ENCODE measurements at places on chromosomes 6 and 20.

DNA sequence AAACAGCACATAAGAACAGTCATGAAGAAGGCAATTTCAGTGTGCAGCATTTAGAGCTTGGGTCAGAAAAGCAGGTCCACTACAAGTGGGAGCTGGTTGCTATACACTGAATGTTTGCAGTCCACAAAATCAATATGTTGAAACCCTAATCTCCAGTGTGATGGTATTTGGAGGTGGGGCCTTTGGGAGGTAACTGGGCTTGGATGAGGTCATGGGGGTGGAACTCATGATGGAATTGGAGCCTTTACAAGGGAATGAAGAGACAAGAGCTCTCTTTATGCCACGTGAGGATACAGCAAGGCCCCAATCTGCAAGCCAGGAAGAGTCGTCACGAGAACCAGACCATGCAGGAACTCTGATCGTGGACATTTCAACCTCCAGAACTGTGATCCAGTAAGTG, 216.7 kb upstream of the SLC35B3 start:
- DNase-seq, result no peak

DNA sequence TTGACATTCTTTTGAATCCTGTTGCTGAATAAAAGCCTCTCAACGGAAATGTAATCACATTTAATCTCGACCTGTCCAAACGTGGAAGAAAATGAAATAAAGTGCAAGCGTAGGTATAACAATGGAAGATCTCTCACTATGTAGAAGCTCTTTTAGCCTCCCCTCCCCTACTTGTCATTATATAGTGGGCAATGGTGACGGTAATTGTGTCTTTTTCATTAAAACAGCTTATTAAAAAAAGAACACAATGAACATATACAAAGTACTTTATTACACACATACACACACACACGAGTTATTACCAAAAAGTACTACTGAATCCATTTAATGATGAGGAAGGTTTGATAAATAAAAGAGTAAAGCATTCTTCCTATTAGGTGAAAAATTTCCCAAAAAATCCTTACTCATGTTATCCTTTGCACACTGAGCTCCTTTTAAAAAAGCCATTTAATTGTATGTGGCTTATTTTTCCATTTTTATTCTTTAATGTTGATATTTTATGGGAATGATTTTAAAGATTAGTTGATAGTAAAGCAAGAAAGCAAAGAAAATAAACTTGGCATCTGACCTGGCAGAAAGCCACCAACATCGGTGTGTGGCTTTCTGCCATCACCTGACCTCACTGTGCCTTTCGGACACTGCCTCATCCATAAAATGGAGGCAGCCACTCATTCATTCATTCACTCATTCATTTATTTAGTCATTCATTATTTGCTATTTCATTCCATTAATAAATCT, 493 bp upstream of the SGK1 start:
- DNase-seq, result no peak

DNA sequence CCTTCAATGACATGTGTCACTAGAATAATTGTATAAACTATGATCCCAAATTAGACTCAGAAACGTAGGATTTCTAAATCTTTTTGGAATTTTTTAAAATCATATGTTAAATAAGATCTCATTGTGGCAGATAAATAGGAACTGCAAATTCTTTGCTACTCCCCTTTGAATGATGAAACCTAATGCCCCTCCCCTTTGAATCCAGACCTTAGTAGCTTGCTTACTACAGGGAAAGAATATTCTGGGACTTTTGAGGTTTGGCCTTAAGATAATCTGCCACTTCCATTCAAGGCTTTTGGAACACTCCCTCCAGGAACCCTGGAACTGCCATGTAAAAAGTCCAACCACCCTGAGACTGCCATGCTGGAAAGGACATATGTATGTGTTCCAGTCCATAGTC, 7.1 kb downstream of the TDP2 start:
- no peak for DNase-seq

- no peak for DNase-seq
These were observed 34.9 kb downstream of the ELOVL5 start for GRCh38 chr6:53313784-53314400.

GRCh38 chr6:18160911-18161310, 5.7 kb downstream of the KDM1B start:
- DNase-seq, result no peak

DNA sequence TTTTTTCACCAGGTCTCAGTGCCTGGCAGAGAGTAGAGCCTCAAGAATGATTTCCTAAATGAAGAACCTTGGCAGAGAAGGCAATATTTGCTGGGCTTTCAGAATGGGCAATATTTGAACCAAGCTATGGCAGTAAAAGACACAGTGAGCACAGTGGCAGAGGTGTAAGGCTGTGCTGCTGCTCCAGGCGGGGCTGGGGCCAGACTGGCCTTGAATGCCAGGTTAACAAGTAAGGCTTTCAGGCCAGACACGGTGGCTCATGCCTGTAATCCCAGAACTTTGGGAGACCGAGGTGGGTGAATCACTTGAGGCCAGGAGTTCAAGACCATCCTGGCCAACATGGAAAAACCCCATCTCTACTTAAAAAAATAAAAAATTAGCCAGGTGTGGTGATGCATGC, 8.5 kb upstream of the MYL9 start:
- no peak for DNase-seq

DNA sequence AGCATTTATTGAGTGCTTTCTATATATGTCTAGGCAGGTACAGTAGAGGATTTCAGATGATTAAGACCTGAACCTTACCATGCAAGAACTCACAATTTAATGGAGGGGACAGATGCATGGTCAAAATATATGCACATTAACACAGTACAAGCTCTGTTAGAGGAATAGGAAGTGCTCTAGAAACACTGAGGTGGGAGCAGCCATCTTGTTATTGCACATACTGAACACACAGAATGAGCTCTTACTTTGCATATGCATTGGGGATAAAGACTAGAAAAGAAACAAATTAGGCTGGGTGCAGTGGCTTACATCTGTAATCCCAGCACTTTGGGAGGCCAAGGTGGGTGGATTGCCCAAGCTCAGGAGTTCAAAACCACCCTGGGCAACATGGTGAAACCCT, 438.3 kb downstream of the UTRN start:
- no peak for DNase-seq

- peak; percentile 91 for DNase-seq
These were observed at the start of the genes DYNLT2 and ERMARD for GRCh38 chr6:169751242-169752073. TSS of gene DYNLT2 (minus strand) at chr6:169751572. CDS start at chr6:169751458, 114 bp downstream. TSS of gene ERMARD (plus strand) at chr6:169751622. CDS start at chr6:169751658, 36 bp downstream.

DNA sequence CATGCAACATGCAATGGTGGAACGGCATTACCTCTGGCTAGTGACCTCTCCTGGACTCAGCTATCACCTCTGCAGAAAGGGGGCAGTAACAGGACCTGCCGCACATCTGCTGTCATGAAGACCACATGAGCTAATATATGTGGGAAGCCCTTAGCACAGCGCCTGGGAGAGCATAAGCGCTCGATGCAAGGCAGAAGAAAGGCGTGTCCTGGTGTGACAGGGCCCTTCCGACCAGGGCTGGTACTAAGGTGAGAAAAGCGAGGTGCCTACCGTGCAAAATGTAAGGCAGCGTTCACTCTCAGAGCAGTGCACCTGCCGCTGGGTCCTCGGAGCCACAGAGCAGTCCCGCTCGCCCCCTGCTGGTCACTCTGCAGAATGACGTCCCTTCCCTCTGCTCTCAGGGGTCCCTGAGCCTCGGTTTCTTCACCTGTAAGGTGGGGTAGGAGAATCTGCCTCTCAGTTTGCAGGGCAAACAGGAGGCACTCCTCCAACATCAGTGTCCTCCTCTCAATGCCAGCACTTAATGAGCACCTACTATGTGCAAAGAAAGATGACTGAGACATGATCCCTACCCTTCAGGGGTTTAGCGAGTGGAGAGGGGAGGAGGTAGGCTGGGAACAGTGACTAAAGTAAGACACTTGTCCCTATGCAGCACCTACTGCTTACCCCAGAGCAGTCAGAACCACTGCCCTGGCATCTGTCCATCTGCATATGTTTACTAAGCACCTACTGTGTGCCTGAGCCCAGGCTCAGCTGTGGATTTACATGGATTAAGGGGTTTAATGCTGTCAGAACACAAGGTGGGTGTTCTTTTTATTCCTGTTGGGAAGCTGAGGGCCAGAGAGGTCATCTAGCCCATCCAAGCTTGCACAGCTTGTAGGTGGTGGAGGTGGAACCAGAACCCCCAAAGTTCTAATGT, 41.1 kb upstream of the PTGIS start:
- peak; percentile 50 for DNase-seq

GRCh38 chr20:47688385-47689381, 96.6 kb downstream of the SULF2 start:
- DNase-seq, result no peak

DNA sequence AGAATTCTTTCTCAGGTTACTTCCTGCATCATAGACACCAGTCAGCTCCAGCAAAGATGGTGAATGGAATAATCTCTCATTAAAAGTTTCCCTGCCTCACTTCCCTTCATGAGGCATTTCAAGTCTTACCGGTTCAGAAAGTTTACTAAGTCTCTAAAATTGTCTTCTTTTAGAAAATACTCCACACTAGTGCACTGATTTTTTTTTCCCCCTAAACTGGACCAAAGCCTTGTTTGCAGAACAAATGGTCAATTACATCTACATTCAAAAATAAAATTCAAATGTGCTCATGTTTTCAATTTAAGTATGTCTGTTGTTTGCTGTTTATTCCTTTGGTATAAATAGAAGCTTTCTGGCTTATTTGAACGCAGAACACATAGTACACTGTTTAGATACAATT, 111.2 kb downstream of the GMPR start:
- no peak for DNase-seq

DNA sequence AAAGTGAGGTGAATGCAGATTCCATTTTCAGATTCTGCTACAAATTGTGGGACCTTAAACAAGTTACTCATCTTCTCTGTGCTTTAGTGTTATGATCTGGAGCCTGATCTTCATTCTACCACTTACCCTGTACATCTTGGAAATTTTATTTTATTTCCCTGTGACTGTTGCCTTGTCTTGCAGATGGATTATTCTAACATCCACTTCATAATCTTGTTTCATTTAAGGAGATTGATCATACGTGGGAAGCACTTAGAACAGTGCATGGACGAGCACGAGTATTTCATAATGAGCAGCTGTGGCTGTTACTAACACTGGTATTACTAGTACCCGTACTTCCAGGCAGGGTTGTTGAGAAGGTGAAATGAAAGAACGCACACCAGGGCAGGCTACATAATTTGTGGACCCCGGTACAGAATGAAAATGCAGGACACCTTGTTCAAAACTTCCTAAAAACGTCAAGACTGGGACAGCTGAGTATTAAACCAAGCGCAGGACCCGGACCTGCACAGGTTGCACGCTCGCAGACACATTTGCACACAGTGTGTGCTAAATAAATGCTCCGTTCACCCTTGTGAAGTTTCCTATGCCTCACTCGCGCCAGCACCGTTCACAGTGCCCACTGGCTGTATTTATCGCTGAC, 535 bp upstream of the CCDC170 start:
- DNase-seq, result no peak

GRCh38 chr6:135176464-135176863, 4.6 kb upstream of the MYB start:
- DNase-seq, result no peak

DNA sequence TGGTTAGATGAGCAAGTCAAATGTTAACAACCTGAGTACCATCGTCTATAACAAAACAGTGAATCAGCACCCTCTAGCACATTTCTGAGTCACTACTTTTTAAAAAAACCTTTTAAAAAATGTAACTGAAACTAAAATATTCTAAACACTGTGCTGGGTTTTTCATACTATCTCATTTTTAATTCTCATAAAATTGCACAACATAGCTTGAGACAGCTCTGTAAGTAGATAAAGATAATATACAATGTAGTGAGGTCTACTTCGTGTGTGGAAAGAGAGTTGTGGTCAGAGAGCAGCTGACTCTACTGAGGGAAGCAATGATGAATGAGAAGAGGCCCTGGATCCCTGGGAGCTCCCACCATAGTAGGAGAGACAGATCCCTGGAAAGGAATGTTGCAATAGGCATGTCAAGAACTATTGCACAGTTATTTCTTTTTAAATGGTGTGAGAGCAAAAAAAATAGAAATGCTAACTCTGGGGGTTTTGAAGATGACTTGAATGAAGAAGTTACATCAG, 13.6 kb upstream of the CALHM6 start:
- DNase-seq, result no peak

GRCh38 chr20:13862245-13862644, 77.4 kb downstream of the NDUFAF5 start:
- no peak for DNase-seq

GRCh38 chr20:11814267-11814666, 103.4 kb upstream of the BTBD3 start:
- no peak for DNase-seq

- no peak for DNase-seq
These were observed 7.1 kb downstream of the GJA1 start for GRCh38 chr6:121442576-121442975.

DNA sequence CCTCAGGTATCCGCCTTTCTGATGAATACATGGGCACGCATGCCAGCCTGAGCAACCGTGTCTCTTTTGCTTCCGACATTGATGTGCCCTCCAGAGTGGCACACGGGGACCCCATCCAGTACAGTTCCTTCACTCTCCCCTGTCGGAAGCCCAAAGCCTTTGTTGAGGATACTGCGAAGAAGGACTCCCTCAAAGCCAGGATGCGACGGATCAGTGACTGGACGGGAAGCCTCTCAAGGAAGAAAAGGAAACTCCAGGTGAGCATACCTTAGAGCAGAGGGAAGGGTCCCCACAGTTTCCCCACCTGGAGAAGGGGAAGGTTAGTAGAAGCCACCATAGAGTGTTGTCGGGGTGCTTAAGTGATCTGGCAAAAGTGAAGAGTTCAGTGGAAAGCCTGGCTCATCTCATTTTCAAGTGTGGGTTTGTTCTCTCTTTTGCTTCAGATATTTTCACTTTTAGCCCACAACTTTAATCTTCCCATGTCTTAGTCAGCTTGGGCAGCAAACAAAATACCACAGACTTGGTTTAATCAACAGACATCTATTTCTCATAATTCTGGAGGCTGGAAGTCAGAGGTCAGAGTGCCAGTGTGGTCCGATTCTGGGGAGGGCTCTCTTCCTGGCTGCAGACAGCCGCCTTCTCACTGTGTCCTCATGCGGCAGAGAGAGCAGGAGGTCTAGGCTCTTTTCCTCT, 133.5 kb upstream of the CLDN20 start:
- DNase-seq, result no peak

DNA sequence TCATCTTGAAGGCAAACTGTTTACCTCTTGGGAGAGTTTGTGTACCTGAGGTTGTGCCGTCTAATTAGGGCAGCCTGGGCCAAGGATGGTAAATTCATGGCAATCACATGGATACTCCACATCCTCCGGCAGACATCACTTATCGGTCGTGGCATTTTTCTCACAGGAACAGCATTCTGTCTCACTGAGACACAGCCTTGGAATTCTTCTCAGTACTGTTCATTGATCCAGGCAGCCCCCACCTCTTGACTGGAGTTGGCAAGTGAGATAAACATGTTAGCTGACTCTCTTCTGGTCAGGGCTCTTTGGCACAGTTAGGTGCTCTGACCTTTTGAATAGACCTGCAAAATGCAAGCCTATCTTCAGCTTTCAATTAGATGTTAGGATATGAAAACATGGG, 511.4 kb upstream of the FLRT3 start:
- DNase-seq, result no peak

- no peak for DNase-seq
These were observed 57.6 kb upstream of the IPCEF1 start for GRCh38 chr6:154414021-154414813.

Measured in stimulated activated CD8-positive, alpha-beta memory T cell treated with anti-CD3 and anti-CD28 coated beads, Interleukin-2, amount 100 ng/mL, for 1 hour (primary cell).